ENCODE measurements at places on chromosomes 1 and 21. TPM values are rescaled to one million over a fixed set of nuclear protein-coding genes. Genes with fewer than 3 reads are reported as not detected.

TSSK3 gene
- total RNA-seq = not detected

BEST4 gene
- not detected for total RNA-seq

GNPAT gene
- 59.6 TPM for total RNA-seq

WLS gene
- 78.1 TPM for total RNA-seq

FCGR3B gene
- total RNA-seq = not detected

LCE1B gene
- total RNA-seq = not detected

FMO3 gene
- total RNA-seq = not detected

ANGPTL3 gene
- total RNA-seq = not detected

MYCL gene
- total RNA-seq = not detected

GPR37L1 gene
- total RNA-seq = not detected

AVPR1B gene
- total RNA-seq = not detected

DHCR24 gene
- total RNA-seq = 145 TPM

TMEM82 gene
- total RNA-seq = not detected

Measured in mammary microvascular endothelial cell (primary cell).